Amniotic stem cell (primary cell): ENCODE measurements at places on chromosomes 16 and 17.

DNA sequence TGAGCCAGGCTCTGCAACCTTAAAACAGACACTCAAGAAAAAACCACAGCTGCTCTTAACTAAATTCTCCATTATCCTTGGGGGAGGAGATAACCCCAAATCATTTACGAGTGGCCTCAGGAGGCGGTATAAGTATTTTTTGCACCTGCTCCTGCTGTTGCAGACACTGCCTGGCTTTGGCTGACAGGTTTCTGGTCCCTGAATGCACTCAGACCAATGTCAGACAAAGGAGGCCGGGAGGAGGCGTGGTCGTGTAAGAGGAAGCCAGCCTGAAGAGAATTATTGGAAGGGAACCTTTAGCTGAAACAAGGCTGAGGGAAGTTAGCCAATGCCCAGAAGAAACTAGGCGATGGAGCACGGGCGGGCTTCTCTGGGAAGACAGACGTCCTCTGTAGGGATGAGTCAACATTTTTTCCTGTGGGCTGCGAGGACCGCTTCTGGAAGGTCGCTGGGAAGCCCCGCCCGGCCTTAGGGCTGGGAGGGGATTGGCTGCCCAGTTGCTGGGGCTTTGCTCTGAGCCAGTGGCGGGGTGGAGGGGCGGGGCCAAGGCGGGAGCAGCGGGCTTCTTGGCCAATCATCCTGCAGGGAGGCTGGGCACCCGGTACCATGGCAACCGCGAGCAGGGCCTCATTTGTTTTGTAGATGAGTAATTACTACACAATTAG lies 82.3 kb downstream of the CCDC182 start:
- peak; percentile 97 for DNase-seq

- DNase-seq: no peak
These were observed 399.7 kb downstream of the CPPED1 start for GRCh38 chr16:12403746-12404658.

GRCh38 chr16:10339777-10340732 lies 45.8 kb upstream of the ATF7IP2 start:
- DNase-seq: no peak

GRCh38 chr16:88541831-88542616 lies 28.2 kb upstream of the ZC3H18 start:
- no peak for DNase-seq

- no peak for DNase-seq
These were observed 29.5 kb upstream of the CRISPLD2 start for GRCh38 chr16:84790301-84790700.

GRCh38 chr17:79087428-79088143 lies 13.0 kb downstream of the ENGASE start:
- DNase-seq: peak; percentile 12

GRCh38 chr16:10297341-10298006 lies 88.4 kb upstream of the ATF7IP2 start:
- no peak for DNase-seq

DNA sequence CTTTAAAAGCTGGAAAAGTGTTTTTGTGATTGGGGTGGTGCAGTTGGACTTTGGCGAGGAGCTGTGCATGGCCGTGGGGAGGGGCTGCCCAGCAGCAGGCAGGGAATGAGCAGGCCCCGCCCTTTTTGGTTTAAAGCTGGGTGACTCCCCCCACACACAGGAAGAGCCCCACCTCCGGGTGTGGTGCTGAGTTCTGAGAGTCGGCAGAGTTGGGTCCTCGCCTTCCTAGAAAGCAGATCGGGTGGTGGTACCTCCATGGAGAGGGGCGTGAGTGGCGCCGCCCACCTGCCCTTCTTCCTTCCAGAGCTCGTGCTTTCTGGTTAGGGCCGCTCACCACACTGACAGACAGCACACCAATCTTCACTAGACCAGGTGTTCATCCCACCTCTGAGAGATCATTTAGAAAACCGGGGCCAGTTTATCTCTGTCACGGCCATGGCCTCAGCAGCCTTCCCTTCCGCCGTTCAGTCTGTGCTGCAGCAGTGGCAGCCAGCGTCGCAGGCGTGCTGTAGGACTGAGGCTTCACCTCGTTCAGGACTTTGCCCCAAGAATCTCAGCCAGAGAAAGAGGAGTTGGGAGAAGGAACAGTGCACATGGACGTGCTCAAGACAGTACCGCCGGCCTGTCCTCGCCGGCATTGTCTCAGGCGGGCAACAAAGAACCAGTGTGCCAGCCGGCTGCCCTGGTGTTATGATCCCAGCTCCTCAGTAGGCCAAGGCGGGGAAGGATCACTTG lies 144.0 kb upstream of the CHMP6 start:
- no peak for DNase-seq

- DNase-seq: no peak
These were observed 6.0 kb downstream of the PRKAR1A start for GRCh38 chr17:68518063-68518815.

- DNase-seq: no peak
These were observed 776 bp upstream of the TMEM219 start for GRCh38 chr16:29961127-29961478.

GRCh38 chr17:83148317-83149028 lies 69.1 kb downstream of the METRNL start:
- no peak for DNase-seq
